ENCODE measurements at places on chromosomes 3 and 15.

GRCh38 chr3:160784853-160785252, 28.8 kb downstream of the PPM1L start:
- no peak for DNase-seq

DNA sequence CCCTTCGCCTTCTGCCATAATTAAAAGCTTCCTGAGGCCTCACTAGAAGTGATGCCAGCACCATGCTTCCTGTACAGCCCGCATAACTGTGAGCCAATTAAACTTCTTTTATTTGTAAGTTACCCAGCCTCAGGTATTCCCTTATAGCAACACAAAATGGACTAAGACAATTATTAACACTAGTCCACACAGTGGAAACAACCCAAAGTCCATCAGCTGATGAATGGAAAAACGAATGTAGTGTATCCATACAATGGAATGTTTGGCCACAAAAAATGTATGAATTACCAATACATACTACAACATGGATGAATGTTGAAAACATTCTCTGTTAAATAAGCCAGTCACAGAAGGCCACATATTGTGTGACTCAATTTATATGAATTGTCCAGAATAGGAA, 22.5 kb upstream of the CTXND1 start:
- no peak for DNase-seq

- DNase-seq = no peak
Measured at GRCh38 chr3:148389916-148390315, 307.8 kb upstream of the AGTR1 start.

DNA sequence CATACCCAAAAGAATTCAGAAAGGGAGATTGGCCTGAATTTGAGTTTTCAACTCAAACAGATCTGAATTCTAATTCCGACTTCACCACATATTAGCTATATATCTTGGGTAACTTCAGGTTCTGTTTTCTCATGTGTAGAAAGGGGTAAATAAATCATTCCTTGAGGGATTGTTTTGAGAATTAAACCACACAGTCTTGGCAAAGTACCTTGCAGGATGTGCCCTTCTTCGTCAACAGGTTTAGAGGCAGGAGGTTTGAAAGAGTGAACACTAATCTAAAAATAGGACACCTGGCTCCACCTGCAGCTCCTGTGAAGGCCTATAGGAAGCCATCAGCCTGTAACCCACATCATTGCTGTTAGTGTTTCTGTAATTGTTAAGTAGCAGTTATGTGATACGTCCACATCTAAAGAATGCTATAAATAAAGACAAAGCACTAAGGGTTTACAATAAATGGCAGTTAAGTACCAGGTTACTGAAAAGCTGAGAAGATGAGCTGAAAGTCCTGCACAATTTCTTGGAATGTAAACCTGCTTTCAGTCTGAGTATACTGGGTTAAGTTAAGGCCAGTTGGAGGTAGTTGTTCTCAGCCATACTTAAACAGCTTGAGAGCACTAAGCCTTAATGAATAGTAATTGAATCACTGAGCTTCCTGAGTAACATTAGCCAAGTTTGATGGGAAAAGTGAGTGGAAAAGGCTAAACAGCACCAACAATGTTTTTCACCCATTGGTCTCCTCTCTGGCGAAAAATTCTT, 6.0 kb downstream of the CCDC80 start:
- DNase-seq = no peak

GRCh38 chr3:58323529-58324390, 8.9 kb upstream of the PXK start:
- DNase-seq = no peak

GRCh38 chr3:128427175-128427857, 39.4 kb downstream of the DNAJB8 start:
- no peak for DNase-seq

GRCh38 chr3:127732303-127732702, 59.6 kb downstream of the ABTB1 start:
- no peak for DNase-seq

DNA sequence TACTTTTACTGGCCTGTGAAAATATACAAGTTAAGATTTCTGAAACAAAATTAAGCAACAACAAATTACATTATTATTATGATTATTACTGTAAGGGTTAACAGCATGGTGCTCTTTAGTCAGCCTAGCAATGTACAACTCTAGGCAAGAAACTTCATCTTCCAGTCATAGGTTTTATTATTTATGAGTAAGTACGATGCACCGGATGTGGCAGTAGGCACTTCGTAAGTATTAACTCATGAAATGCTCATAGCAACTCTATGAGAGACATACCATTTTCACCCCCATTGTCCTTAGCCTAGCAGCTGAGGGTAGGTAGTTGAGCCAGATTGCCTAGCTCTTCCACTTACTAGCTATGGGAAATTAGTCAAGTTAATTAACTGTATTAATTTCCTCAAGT, 68.0 kb upstream of the PTPRG start:
- no peak for DNase-seq

GRCh38 chr3:42736081-42736480, 33.5 kb upstream of the HHATL start:
- no peak for DNase-seq

GRCh38 chr15:43795197-43795596, 3.1 kb downstream of the SERF2 start:
- no peak for DNase-seq

DNA sequence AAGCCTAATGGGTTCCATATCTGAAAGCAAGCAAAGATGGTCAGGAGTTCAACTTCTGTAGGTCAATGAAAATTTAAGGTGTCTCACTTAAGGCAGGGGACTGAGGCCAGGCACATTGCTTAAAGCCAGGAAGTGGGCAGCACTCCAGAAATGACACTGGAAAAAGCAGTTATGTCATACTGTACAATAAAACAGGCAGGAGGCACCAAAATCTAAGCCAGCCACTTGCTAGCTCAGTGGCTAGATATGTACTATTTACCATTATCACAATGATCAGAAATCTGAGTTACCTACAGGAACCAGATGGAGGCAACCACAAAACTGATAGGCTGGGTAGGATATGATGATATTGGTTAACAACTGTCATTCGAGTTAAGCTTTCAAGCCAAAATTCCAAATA, 57.3 kb downstream of the FRMD5 start:
- DNase-seq = no peak

- DNase-seq = peak; percentile 65
Measured at GRCh38 chr3:187807086-187807862, 62.0 kb upstream of the BCL6 start.

- DNase-seq = no peak
Measured at GRCh38 chr15:65194826-65195547, 9.8 kb upstream of the CLPX start.

DNA sequence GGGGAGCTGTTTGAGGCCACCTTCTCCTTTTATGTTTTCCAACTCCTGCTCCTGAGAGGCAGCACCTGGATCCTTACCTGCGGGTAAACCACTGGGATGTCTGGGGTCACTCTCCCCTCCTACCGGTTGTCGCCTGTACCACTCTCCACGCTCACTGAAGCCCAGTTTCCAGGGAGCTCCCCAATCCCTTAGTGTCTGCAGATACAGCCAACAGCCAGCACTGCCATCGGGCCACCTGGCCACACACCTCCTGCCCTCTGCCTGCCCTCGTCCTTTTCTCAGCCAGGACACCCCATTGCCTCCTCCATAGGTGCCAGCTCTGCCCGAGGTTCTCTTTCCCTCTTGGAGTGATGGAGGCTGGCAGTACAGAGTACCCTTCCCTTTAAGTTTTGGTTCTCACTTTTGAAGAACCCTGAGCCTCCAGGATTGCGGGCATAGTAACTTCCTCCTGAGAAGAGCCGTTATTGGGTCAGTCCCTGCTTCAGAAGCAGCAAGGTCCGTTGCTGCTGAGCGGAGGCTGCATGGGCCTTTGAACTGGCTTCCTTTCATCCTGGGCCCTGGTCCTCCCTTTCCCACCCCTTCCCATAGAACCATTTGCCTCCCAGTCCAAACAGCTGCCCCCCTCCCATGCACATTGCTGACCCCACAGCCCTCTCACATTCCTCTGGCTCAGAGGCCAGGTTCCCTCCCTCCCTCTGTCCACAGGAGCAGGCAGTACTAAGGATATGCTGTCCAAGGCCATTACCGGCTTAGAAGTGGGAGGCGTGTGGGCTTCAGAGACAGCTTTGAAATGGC, 30.9 kb downstream of the ARNT2 start:
- no peak for DNase-seq

GRCh38 chr3:177467247-177467985, 270.1 kb upstream of the TBL1XR1 start:
- no peak for DNase-seq

DNA sequence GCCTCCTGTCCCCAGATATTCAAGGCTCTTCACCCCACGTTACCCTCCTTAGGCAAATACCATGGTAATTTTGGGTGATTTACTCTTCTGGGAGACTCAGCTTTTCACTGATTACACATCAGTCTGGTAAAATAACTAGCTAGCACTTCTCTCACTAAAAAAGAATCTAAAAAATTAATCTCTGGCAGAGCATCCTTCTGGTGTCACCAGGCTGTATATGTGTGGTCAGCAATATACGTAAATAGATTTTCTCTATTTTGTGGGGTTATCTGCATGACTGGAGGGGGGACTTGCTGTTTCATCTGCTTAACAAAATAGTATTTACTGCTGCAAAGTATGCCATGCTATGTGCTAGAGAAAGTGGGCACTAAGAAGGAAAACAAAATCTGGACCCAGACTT, 45.1 kb downstream of the LRRC28 start:
- no peak for DNase-seq

DNA sequence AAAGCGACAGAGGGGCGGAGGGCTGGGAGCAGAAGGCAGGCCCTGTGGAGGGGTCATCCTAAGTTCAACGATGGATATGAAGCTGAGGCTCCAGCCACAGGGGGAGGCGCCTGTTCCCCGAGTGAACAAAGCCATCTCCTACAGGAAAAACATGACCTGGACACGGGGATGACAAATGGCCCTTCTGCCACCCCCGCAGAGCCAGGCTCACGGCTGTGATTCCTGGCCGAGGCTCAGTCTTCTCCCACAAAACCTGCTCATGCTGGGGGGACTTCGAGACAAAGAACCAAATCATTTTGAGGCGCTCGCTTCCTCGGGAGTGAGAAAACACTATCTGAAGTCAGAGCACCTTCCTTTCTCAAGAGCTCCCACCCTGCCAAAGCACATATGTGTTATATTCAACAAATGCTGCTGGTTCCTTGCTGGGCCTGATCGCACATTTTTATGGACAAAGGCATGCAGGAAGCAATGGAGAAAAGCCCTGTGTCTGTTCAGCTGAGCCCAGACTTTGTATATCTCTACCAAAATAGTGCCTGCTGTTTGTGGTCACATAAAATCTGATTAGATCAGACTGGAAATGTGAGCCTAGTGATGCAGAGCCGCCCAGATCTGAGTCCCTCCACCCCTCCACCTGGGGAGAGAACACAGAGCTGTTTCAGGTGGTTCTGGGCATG, 5.6 kb downstream of the RBP1 start:
- no peak for DNase-seq

DNA sequence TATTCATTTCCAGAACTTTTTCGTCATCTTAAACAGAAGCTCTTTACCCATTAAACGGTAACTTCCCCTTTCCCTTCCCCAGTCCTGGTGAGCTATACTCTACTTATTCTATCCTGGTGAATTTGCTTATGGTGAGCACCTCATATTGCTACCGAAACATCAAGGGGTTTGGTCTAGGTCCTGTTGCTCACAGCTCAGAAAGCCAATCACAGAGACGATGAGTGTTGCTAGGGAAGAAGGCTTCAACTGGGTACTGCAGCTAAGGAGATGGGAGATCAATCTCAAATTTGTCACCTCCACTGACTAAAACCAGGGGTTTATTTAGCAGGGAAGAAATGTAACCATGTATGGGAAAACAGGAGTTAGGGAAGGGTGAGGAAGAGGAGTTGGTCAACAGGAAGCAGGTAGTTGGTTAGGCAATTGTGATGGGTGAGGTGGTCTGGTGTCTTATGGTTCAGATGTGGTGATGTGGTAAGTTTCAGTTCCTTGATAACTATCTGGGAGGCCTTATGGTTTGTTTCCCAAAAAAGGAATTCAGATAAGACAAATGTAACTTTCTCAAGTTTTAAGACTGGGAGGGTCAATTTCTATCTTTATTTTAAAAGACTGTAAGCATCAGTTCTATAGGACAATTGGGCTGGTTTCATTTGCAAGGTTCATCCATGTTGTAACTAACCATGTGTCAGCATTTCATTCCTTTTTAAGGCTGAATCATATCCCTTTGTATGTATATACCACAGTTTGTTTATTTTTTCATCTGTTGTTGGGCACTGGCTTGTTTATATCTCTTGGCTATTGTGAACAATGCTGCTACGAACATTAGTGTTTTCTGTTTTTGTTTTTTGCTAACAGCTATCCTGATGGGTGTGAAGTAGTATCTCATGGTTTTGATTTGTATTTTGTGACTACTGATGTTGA, 24.3 kb downstream of the ARHGAP11B start:
- no peak for DNase-seq

- no peak for DNase-seq
Measured at GRCh38 chr15:40826423-40827075, 2.0 kb downstream of the PPP1R14D start.

- peak; percentile 47 for DNase-seq
Measured at GRCh38 chr3:12663401-12663935, 449 bp downstream of the RAF1 start.

GRCh38 chr3:107208100-107208499, 169.1 kb upstream of the CCDC54 start:
- no peak for DNase-seq

DNA sequence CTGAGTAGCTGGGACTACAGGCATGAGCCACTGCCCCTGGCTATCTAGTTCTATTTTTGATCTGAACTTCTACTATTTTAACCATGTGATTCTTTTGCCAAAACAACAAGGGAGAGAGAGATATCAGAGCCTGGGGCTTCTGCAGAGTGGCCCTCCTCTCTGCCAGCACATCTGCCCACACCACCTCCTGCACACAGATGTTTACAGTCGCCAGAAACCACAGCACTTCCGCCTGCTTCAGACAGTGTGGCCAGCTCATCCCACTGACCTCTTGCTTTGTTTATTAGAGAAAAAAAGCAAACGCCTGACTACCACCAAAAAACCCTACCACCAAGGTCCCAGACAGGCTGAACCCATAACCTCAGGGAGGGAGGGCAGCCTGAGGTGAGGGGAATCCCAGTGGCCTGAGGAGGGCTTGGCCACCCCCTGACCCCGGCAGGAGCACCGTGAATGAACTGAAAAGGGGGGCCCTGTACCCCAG, 85.9 kb upstream of the ABHD2 start:
- DNase-seq = no peak

- no peak for DNase-seq
Measured at GRCh38 chr3:37772773-37773354, 88.8 kb upstream of the CTDSPL start.
